ENCODE measurements at places on chromosomes 11 and 22. TPM values are rescaled to one million over a fixed set of nuclear protein-coding genes. Genes with fewer than 3 reads are reported as not detected.

USH1C gene
- 0.20 TPM for total RNA-seq

PLAAT5 gene
- 2.9 TPM for total RNA-seq

RNH1 gene
- 188 TPM for total RNA-seq

KCTD14 gene
- total RNA-seq, result 0.56 TPM

GSTT2B gene
- 4.5 TPM for total RNA-seq

DMC1 gene
- 1.6 TPM for total RNA-seq

MOGAT2 gene
- 0.17 TPM for total RNA-seq

TSPAN32 gene
- 14.2 TPM for total RNA-seq

LRRC56 gene
- total RNA-seq, result 0.40 TPM

SHISAL1 gene
- total RNA-seq, result 1.0 TPM

CABP7 gene
- total RNA-seq, result not detected

RBMXL2 gene
- total RNA-seq, result not detected

CARNS1 gene
- total RNA-seq, result 5.1 TPM

PKNOX2 gene
- 17.6 TPM for total RNA-seq

C11orf86 gene
- total RNA-seq, result not detected

ARHGAP8 gene
- total RNA-seq, result 0.26 TPM

CHRM4 gene
- not detected for total RNA-seq

TBX1 gene
- 0.19 TPM for total RNA-seq

CTSD gene
- total RNA-seq, result 703 TPM

RASD2 gene
- 2.1 TPM for total RNA-seq

OR6T1 gene
- total RNA-seq, result not detected

HTR3B gene
- not detected for total RNA-seq

ELMOD1 gene
- total RNA-seq, result 11.0 TPM

PLEKHA7 gene
- 44.6 TPM for total RNA-seq

FAM227A gene
- 1.2 TPM for total RNA-seq

OR5B3 gene
- total RNA-seq, result not detected

NPAS4 gene
- total RNA-seq, result 0.09 TPM

NLRP10 gene
- total RNA-seq, result not detected

GLB1L2 gene
- 0.85 TPM for total RNA-seq

CASP5 gene
- not detected for total RNA-seq

APLNR gene
- 15.6 TPM for total RNA-seq

OR56A4 gene
- not detected for total RNA-seq

KRTAP5-7 gene
- total RNA-seq, result not detected

SYTL2 gene
- 5.7 TPM for total RNA-seq

TP53I11 gene
- total RNA-seq, result 105 TPM

MTCH2 gene
- 75.8 TPM for total RNA-seq

C11orf91 gene
- not detected for total RNA-seq

OLFML1 gene
- 14.9 TPM for total RNA-seq

TEF gene
- total RNA-seq, result 27.5 TPM

PCF11 gene
- total RNA-seq, result 31.5 TPM

LARGE2 gene
- not detected for total RNA-seq

OR8G5 gene
- total RNA-seq, result not detected

CD151 gene
- 470 TPM for total RNA-seq

LMO2 gene
- total RNA-seq, result 9.9 TPM

CCDC73 gene
- not detected for total RNA-seq

SCGB1C1 gene
- total RNA-seq, result not detected

FAM180B gene
- total RNA-seq, result not detected

IGF2 gene
- 53.7 TPM for total RNA-seq

BLID gene
- 1.6 TPM for total RNA-seq

RCE1 gene
- 7.2 TPM for total RNA-seq

TMEM123 gene
- total RNA-seq, result 102 TPM

VPREB1 gene
- not detected for total RNA-seq

CNGA4 gene
- not detected for total RNA-seq

MS4A15 gene
- not detected for total RNA-seq

FUT4 gene
- 2.0 TPM for total RNA-seq

ACRV1 gene
- total RNA-seq, result not detected

APOL4 gene
- 7.2 TPM for total RNA-seq

Measured in right cardiac atrium (tissue), 5 donors.